ENCODE measurements at places on chromosomes 3 and 15.

DNA sequence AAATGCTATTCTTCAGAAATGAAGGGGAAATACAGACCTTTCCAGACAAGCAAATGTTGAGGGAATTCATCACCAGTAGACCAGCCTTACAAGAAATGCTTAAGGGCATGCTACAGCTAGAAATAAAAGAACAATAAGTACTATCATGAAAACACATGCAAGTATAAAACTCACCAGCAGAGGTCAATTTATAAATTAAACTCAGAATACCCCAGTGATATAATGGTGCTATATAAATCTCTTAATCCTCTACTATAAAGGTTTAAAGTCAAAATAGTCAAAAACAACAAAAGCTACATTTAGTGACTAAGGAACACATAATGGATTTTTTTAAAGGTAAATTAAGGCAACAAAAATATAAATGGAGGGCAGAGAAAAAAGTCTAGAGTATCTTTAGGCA, 142.5 kb downstream of the CPNE4 start:
- no peak for DNase-seq
- H3K27me3 ChIP-seq, result no peaks in the 10 kb centered on the region
- no peaks in the 10 kb centered on the region for H3K4me1 ChIP-seq
- H3K27ac ChIP-seq, result no peak overlapping the region
- no peaks in the 10 kb centered on the region for H3K36me3 ChIP-seq

DNA sequence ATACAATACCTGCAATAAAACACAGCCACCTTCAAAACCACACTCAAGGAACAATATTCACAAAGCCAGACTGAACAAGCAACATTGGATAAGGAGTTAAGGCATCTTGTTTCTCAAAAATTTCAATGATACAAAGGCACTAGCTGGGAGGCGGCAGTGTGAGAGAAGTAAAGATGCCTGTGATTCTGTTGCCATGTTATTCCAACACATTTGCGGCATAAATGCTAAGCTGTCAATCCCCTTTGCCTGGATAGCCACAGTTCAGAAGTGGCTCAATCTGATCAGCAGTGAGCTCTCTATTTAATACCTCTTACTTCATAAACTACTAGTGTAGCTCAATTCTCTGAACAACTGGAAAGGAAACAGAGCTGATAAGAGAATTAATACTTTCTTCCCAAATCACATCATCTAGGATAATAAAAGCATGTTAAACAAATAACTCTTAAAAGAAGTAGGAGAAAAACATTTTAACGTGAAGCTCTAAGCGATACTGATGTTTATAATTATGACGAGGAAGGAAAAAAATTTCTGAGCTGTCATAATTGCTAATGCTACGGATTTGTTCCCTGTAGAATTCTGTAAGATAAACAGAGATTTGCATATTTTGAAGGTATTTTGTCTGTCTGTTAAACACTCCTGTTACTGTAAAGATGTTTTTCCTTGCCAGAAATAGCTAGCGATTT, 358.4 kb downstream of the FOXP1 start:
- H3K36me3 ChIP-seq, result peaks cover 2% of the 10 kb centered on the region
- H3K27ac ChIP-seq, result no peak overlapping the region
- DNase-seq, result no peak

GRCh38 chr3:127679534-127680145, 6.9 kb downstream of the ABTB1 start:
- no peaks in the 10 kb centered on the region for H3K4me1 ChIP-seq
- DNase-seq, result no peak
- no peaks in the 10 kb centered on the region for H3K27me3 ChIP-seq
- no peak overlapping the region for H3K4me3 ChIP-seq
- no peaks in the 10 kb centered on the region for H3K36me3 ChIP-seq

- no peak overlapping the region for H3K4me3 ChIP-seq
- H3K36me3 ChIP-seq, result no peaks in the 10 kb centered on the region
These were observed 148.6 kb downstream of the CACNA2D3 start for GRCh38 chr3:54270816-54271526.

DNA sequence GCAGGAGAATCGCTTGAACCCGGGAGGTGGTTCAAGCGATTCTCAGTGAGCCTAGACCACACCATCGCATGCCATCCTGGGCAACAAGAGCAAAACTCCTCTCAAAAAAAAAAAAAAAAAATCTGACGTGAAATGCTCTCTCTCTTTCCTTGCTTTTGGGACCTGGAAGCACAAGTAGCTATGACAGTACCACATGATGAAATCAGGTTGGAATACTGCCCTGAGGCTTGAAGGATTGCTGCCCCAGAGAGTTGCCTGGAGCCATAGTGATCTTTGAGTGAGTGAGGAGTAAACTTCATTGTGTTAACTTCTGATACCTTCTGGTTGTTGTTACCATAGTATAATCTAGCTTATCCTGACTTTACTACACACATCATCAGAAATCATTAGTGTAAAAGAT, 23.3 kb downstream of the AKAP13 start:
- no peak overlapping the region for H3K4me3 ChIP-seq
- H3K36me3 ChIP-seq, result no peaks in the 10 kb centered on the region
- DNase-seq, result no peak
- no peak overlapping the region for H3K27ac ChIP-seq

GRCh38 chr15:64807751-64808222, 17.7 kb downstream of the PIF1 start:
- H3K36me3 ChIP-seq, result no peaks in the 10 kb centered on the region
- H3K4me3 ChIP-seq, result no peak overlapping the region
- peaks cover 1% of the 10 kb centered on the region for H3K27me3 ChIP-seq
- H3K27ac ChIP-seq, result no peak overlapping the region

GRCh38 chr15:24696842-24697241, 21.3 kb downstream of the NPAP1 start:
- H3K4me1 ChIP-seq, result no peaks in the 10 kb centered on the region
- H3K27me3 ChIP-seq, result no peaks in the 10 kb centered on the region
- no peak overlapping the region for H3K27ac ChIP-seq
- no peak for DNase-seq
- no peak overlapping the region for H3K4me3 ChIP-seq

- H3K4me1 ChIP-seq, result no peaks in the 10 kb centered on the region
- H3K27ac ChIP-seq, result no peak overlapping the region
- DNase-seq, result no peak
- H3K4me3 ChIP-seq, result no peak overlapping the region
- no peaks in the 10 kb centered on the region for H3K36me3 ChIP-seq
These were observed 230.7 kb upstream of the LYSMD4 start for GRCh38 chr15:99963976-99964375.

GRCh38 chr15:64232400-64232799, 69.6 kb upstream of the PPIB start:
- DNase-seq, result peak; percentile 10
- peaks cover 13% of the 10 kb centered on the region for H3K4me1 ChIP-seq
- no peaks in the 10 kb centered on the region for H3K36me3 ChIP-seq
- H3K27ac ChIP-seq, result peak overlapping the region; percentile 32
- no peaks in the 10 kb centered on the region for H3K27me3 ChIP-seq
- no peak overlapping the region for H3K4me3 ChIP-seq

Measured in HepG2 (cell line).